ENCODE measurements at places on chromosomes 7 and 10. TPM values are rescaled to one million over a fixed set of nuclear protein-coding genes. Genes with fewer than 3 reads are reported as not detected.

Gene TDRD1
- total RNA-seq: 0.59 TPM

GRCh38 chr7:29977886-29978651 lies 11.5 kb downstream of the SCRN1 start:
- DNase-seq: no peak

GRCh38 chr10:10677479-10677878 lies 340.2 kb upstream of the CELF2 start:
- no peak for DNase-seq

GRCh38 chr10:88783724-88784123 lies 18.8 kb upstream of the LIPM start:
- no peak for DNase-seq

Gene FAM25A
- not detected for total RNA-seq

DNA sequence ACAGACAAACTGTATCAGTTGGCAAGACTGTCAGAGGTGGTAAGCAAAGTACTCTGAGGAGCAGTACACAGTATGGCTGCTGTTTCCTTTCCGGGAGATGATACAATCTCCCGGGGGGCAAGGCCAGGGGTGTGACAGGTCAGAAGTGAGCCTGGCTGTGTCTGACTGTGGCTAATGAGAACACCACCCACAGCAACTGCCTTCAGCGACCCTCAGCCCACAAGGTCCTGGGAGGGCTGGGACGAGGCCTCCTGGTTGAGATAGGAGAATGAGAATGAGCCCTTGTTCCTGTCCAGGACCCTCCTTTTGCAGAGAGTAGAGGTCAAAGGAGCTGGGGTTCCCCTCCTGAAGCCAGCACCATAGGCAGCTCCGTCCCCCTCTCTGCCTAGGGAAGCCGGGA lies 421.7 kb downstream of the TCERG1L start:
- no peak for DNase-seq

Gene RTKN2
- 8.0 TPM for total RNA-seq

DNA sequence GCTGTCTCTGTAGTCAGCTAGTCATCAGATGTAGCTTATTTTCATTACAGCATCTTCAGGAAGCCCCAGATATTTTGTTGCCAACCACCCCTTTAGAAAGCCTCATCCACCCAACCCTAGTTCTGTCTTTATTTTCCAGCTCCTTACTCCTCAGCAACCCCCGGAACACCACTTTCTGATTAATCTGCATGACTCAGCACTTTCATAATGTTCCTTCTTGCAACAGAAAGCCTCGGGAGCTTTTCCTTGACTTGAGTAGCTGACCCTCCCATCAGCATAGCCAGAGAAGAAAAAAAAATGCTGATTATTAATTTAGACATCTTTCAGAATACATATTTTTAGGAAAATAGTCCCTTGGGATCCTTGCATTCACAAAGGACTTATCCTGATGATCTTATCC lies 244.0 kb upstream of the CXCL12 start:
- peak; percentile 85 for DNase-seq

DNA sequence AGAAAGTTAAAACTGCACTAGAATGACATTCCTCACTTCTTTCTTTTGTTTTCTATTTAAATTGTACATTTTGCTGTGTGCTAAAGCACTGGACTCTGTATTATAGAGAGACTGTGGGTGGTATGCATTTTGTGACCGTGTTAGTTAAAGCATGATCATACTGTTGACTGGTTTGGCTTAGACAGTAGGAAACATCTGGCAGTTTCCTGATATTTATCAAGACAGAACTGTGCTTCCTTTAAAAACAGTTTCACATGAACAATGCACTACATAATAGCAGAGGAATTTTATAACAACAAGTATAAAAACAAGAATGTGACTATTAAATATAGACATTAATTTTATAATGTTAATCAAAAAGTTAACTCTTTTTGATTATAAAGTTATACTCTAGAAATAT lies 23.1 kb downstream of the GNG11 start:
- no peak for DNase-seq

GRCh38 chr10:130326954-130327353 lies 190.8 kb downstream of the GLRX3 start:
- no peak for DNase-seq

Gene TBATA
- not detected for total RNA-seq

DNA sequence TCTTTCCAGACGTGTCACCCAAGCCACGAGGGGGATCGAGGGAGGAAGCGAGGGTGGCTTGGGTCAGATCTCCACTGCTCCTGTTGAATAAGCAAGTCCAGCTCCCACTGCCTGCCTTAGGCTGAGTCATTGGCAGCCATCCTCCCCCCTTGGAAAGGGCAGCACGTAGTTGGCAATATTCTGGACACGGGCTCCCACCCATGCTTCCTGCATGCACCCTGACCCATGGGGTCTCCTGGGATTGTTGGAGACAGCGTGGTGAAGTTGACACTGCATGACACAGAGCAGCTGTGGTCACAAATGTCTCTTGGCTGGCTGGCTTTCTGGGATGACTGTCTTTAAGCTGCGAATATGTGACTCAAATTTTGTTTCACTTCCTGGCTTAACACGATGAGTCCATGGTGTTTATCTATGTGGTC lies 11.2 kb downstream of the BTBD16 start:
- DNase-seq: no peak

DNA sequence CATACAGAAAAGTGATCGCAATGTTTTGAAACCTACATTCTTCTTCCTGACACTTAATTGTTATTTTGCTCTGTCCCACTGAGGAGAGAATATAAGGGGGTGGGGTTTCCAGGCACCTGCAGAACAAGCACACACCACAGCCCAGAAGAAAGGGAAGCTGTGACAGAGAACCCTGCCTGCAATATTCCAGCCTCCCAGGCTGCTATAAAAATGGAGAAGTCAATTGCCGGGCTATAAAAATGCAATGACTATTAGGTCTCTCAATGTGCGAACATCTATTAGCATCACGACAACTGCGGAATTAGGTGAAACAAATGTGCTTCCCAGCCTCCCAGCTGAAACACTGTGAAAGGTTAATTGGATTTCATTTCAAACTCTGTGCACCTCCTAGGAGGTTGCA lies 145.3 kb upstream of the FRMD4A start:
- DNase-seq: no peak

Gene EEPD1
- 9.0 TPM for total RNA-seq

DNA sequence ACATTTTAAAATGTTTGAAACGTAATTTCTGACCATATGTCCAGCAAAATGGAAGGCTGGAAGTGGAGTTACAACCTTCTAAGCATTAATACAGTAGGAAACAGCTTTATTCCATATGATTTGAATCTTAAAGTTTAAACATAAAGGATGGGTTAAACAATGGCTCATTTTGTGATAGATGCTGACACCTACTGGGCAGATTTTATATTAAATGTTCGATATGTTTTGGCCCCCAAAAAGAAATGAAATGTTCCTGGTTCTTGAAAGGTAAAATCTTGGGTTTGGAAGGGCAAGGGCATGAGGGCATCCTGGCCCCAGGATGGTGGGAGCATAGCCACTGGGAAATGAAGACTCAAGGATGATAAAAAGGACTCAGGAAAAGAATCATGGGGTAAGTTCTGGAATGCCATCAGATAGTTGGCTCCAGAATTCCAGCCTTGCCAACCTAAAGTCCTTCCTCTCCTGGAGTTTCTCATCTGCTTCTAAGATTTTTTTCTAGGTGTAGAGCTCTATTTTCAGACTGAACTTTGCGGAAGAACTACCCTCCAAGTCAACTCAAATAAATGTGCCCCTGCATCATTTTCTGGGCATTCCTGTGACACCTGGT lies 34.6 kb upstream of the SLC35G1 start:
- DNase-seq: no peak

DNA sequence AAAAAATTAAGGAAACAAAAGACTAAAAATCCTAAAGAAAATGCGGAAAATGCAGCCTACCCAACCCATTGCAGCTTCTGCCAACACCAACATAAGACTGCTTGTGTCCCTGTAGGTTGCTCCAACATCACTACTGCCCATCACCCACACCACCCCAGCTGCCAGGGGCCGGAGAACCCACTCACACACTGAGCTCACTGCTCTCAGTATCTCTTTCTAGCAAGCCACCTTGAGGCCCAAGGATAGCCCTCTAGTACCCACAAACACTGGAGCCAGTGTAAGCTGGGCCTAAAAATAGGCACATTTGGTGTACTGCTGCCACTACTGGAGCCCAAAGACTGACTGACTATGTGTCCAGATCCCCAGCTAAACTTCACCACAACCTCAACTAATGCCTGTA lies 67.3 kb downstream of the MEST start:
- DNase-seq: no peak

Gene KBTBD2
- 39.5 TPM for total RNA-seq

Gene CFAP46
- total RNA-seq: 0.29 TPM

DNA sequence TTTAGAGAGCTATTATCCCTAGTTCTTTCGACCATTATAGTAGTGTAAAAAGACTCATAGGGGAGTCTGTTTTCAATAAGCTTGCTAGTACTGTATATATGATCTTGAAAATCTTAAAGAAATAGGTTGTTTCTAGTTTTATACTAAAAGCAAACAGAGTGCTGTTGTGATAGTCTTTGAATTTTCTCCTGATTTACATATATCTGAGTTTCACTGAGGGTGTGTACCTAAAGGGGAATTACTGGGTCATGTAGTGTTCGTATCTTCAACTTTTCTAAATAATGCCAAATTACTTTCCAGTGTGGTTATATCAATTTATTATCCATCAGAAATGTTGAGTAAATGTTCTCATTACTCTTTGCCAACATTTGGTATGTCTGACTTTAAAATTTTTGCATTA lies 70.8 kb upstream of the BAMBI start:
- DNase-seq: no peak

Gene UCMA
- not detected for total RNA-seq

DNA sequence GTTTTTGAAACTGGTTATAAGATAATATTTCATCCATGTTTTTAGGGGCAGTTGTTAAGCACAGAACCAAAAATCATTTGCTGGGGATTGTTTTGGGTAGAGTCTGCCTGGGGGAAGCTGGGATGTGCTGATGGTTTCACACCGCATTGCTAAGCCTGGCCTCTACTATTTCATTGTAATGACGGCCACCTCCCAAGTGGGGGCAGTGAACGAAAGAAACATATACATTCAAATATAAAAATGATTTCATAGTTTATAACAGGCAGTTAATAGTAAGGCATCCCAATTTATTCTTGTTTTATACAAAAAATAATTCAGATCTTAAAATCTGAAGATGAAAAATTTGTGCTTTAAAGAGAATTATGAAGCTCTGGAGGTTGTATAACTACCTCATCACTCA lies 750.8 kb downstream of the REEP3 start:
- DNase-seq: no peak

DNA sequence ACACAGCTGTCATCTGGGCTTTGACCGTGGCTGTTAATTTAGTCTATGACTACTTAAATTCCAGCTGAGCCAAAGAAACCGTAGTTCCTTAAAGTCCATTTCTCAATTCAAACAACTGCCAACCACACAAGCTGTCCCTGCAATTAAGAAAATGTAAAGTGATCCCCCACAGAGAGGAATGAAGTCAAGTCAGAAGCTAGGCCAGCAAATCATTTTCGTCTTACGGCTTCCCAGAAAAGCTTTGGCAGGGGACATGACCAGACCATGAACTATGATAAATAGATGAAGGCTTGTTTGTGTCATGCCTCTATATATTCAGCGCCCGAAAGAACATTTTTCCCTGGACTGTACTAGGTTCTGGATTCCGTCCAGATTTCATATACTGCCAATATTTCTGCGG lies 54.6 kb downstream of the HACD1 start:
- peak; percentile 77 for DNase-seq

DNA sequence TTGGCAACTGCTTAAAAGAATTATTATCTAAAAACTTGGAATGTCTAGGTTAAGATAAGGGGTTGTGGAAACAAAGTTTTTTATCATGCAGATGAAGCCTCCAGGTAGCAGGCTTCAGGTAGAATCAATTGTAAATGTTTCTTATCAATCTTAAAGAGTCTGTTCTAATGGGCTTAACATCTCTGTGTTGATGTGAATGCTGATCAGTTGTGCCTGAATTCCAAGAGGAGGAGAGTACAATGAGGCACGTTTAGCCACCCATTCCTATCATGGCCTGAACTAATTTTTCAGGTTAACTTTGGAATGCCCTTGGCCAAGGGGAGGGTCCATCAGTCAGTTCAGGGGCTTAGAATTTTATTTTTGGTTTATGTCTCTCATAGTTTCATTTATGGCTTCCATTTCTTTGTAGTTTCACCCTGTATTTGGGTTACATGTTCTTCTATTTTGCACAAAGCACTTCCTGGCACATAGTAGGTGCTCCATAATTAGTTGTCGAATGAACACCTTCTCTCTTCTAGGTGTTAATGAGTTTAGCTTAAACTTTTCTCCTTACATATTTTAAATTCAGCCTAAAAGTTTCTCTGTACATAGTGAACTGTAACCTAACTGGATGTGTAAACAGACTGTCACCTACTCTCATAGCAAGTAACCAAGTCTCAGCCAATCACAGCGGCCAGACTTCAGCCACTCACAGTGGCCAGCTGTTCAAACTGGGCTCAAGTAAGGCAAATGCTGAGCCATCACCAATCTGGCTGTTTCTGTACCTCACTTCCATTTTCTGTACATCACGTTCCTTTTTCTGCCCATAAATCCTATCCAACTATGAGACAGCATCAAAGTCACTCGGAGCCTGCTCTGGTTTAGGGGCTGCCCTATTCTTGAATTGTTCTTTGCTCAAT lies 34.7 kb downstream of the ALOX5 start:
- DNase-seq: no peak

Gene PRKG1
- total RNA-seq: 19.5 TPM

GRCh38 chr7:155705623-155706360 lies 61.3 kb downstream of the RBM33 start:
- DNase-seq: no peak

DNA sequence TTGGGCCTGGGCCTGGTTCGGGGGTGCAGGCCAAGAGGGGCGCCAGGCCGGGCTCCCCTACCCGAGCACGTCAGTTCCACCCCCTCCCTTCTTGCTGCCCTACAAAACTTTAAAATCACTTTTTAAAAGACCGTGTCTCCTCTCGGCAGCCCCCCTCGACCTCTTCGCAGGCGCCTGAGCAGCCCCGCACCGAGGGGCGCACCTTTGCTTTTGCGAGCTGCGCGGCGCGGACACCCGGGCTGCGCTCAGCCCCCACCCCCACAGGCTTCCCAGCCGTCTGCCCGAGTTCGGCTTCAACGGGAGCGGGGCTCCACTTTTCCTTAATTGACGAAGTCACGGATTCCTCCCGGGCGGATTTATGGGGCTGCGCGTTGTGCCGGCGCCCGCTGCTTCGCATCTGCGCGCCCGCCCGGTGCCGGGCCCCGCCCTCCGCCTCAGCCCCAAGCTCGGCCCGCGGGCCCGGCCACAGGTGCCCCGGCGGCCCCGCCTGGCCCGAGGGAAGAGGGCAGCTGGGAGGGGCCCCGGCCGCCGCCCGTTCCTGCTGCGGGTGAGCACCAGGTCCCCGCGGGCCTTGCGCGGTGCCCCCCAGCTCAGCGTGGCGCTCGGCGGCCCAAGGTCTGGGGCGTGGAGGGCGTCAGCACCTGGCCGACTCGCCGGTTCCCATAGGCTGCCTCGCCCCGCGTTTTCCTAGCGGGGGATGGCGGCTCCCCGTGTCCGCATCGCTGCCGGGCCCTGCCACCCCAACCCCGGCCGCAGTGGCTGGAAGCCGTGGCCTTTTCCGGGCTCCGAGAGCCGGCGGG lies 10.8 kb upstream of the MNX1 start:
- peak; percentile 56 for DNase-seq

- no peak for DNase-seq
Measured at GRCh38 chr7:598899-599298, 79.3 kb upstream of the PDGFA start.

Gene SHLD2
- 39.5 TPM for total RNA-seq
